ENCODE measurements at places on chromosomes 2 and 18.

DNA sequence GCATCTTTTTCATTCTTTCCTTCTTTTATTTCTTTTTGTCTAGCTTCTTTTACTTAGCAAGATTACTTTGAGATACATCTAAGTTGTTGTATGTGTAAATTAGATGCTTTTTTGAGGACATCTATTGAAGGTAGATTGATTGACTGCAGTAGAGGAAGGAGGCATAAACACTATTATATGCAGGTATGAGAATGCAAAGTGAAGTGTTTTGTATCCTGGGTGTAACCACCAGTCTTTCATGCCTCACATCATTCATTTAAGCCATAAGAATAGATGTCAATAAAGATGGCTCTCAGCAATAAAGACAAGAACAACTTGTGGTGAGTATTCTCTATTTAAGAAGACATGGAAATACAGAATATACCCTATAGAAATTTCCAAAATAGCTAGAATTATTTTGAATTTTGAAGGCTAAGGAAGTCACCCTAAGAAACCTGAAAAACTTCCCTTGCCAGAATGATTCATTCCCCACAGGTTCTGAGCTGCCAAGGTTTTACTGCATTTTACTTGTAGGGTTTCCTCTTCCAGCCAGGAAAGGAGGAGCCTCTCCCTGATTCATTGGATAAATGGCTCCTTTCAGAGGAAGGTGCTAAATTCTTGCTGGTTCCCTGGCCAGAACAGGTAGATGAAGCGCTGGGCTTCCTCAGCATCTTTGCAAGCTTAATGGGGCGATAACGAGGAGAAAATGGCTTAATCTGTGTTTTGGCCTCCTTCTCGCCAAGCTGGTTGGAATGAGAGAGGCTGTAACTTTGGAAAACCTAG lies 279.8 kb upstream of the SLC14A2 start:
- DNase-seq, result no peak

DNA sequence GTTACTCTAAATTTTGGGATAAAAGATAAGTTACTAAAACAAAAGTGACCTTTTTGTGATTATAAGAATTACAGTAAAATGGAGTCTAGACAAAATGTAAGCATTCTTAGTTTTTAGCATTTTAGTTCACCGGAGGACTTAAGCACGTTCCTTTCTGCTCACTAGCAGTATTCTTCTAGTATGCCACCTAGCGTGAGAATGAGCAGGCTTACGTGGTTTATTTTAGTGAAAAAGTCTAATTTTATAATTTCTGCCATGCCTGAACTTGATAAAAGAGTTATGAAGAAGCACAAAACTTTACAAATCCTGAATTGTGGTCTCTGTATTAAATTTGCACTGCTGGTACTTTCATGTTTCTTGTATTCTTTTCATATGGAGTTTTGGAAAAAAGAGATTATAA lies 12.6 kb upstream of the OTX1 start:
- DNase-seq, result no peak

GRCh38 chr2:145874466-145874865 lies 1354.5 kb upstream of the ZEB2 start:
- no peak for DNase-seq

GRCh38 chr2:15337996-15338666 lies 223.0 kb downstream of the NBAS start:
- no peak for DNase-seq

GRCh38 chr18:32300914-32301313 lies 111.1 kb downstream of the MEP1B start:
- DNase-seq, result no peak

All from stimulated activated CD4-positive, alpha-beta T cell treated with anti-CD3 and anti-CD28 coated beads, Interleukin-2, amount 100 ng/mL, for 24 hours (primary cell).